ENCODE measurements at places on chromosomes 11 and 22. TPM values are rescaled to one million over a fixed set of nuclear protein-coding genes. Genes with fewer than 3 reads are reported as not detected.

The PRG3 gene
- not detected for total RNA-seq

GRCh38 chr22:22022255-22022840 is 39.8 kb upstream of the TOP3B start:
- no peak overlapping the region for H3K27ac ChIP-seq
- peaks cover 8% of the 10 kb centered on the region for H3K27me3 ChIP-seq
- peaks cover 2% of the 10 kb centered on the region for H3K4me1 ChIP-seq
- no peaks in the 10 kb centered on the region for H3K36me3 ChIP-seq
- no peak overlapping the region for H3K4me3 ChIP-seq

GRCh38 chr11:126317756-126318573 is 14.1 kb downstream of the DCPS start:
- no peaks in the 10 kb centered on the region for H3K27me3 ChIP-seq
- peaks cover 36% of the 10 kb centered on the region for H3K36me3 ChIP-seq
- peaks cover 44% of the 10 kb centered on the region for H3K4me1 ChIP-seq
- DNase-seq = peak; percentile 27
- H3K4me3 ChIP-seq = peak overlapping the region; percentile 6

- peak overlapping the region; percentile 28 for H3K27ac ChIP-seq
- H3K4me1 ChIP-seq = peaks cover 12% of the 10 kb centered on the region
- no peaks in the 10 kb centered on the region for H3K27me3 ChIP-seq
Measured at GRCh38 chr11:66868726-66869566, 12.1 kb downstream of the LRFN4 start.

GRCh38 chr11:111081021-111081511 is 164.5 kb upstream of the POU2AF2 start:
- no peak overlapping the region for H3K4me3 ChIP-seq
- H3K36me3 ChIP-seq = no peaks in the 10 kb centered on the region
- no peak for DNase-seq
- H3K27me3 ChIP-seq = no peaks in the 10 kb centered on the region
- no peaks in the 10 kb centered on the region for H3K4me1 ChIP-seq
- no peak overlapping the region for H3K27ac ChIP-seq

DNA sequence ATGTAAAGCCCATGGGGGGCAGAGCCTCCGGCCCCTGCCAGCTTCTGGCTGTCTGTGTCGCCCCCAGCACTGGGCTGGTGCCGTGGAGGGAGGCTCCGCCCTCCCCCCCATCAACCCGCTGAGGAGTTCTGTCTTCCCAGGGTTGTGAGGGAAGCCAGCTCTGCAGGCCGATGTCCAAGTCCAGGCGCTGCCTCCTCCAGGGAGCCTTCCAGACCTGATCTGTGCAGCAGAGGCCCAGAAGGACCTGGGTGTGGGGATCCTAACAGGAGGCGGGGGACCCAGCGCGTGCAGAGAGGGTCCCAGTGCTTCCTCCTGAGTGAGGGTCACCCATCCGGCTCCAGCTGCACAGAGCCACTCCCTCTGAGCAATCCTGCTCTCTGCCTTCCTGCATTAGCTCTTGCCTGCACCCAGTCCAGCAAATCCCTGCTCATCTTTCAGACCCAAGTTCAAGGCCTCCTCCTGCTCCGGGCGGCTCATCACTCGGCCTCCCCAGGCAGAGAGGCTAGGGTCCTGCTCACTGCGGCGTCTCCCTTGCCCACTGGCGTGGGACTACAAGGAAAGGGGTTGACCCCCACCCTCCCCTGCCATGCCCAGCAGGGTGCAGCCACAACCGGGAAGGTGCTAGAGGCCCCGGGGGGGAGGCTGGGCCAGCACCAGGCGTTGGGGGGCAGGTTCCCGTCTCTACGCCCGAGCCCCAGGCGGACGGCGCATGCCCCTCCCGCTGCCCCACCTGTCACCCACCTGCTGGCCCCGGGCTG is 16.4 kb downstream of the PRR33 start:
- H3K27me3 ChIP-seq = no peaks in the 10 kb centered on the region
- no peak overlapping the region for H3K27ac ChIP-seq
- H3K36me3 ChIP-seq = peaks cover 9% of the 10 kb centered on the region
- H3K4me1 ChIP-seq = peaks cover 37% of the 10 kb centered on the region

- H3K4me3 ChIP-seq = no peak overlapping the region
- H3K27ac ChIP-seq = no peak overlapping the region
- H3K36me3 ChIP-seq = no peaks in the 10 kb centered on the region
- DNase-seq = no peak
Measured at GRCh38 chr11:68946416-68947090, 34.2 kb downstream of the MRGPRD start.

The MYOD1 gene
- total RNA-seq = not detected

DNA sequence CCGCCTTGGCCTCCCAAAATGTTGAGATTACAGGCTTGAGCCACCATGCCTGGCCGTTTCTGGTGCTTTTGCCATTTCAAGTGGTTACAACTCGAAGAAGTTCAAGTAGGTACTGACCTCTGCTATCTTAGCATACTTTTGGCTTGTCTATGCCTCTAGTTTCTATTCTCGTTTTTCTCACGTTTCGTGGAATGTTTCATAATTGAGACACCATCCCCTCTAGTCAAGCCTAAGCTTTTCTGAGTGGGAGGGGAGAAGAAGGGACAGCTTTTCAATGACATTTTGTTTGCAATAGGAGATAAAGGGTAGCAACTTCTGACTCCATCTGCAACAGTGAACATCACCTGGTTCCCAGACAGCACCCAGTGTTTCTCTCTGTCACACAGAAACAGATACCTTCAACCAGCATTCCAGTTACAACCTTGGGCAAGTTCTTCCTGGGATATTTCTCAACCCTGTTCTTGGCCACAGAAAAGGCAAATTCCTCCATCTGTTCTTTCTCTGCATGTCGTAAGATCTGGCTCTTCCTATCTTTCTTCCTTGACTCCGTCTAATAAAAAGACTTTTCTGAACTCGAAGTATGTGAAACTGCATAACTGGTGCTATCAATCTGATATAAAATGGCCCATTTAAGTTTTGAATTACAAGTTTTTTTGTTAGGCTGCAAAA is 25.5 kb downstream of the DDI1 start:
- H3K4me1 ChIP-seq = no peaks in the 10 kb centered on the region
- no peak overlapping the region for H3K4me3 ChIP-seq
- H3K36me3 ChIP-seq = no peaks in the 10 kb centered on the region
- DNase-seq = no peak
- H3K27me3 ChIP-seq = no peaks in the 10 kb centered on the region

The USP2 gene
- 0.17 TPM for total RNA-seq

- H3K27ac ChIP-seq = no peak overlapping the region
- H3K4me1 ChIP-seq = no peaks in the 10 kb centered on the region
- H3K4me3 ChIP-seq = no peak overlapping the region
Measured at GRCh38 chr22:48856308-48856615, 971.4 kb downstream of the BRD1 start.

GRCh38 chr22:50694099-50694605 is 21.5 kb downstream of the SHANK3 start:
- no peak overlapping the region for H3K27ac ChIP-seq
- H3K4me1 ChIP-seq = peaks cover 4% of the 10 kb centered on the region
- no peak for DNase-seq
- peaks cover 24% of the 10 kb centered on the region for H3K27me3 ChIP-seq
- no peak overlapping the region for H3K4me3 ChIP-seq

The GDPD4 gene
- not detected for total RNA-seq

GRCh38 chr11:36131721-36132397 is 157.4 kb downstream of the COMMD9 start:
- no peaks in the 10 kb centered on the region for H3K36me3 ChIP-seq
- no peaks in the 10 kb centered on the region for H3K4me1 ChIP-seq
- DNase-seq = peak; percentile 9
- H3K4me3 ChIP-seq = no peak overlapping the region
- H3K27me3 ChIP-seq = peaks cover 3% of the 10 kb centered on the region

Data from activated CD4-positive, alpha-beta T cell treated with anti-CD3 and anti-CD28 coated beads, Interleukin-2, amount 10 ng/mL, durations not matched to agents 7 days and 5 days (primary cell).